ENCODE measurements at places on chromosomes 13 and 19.

DNA sequence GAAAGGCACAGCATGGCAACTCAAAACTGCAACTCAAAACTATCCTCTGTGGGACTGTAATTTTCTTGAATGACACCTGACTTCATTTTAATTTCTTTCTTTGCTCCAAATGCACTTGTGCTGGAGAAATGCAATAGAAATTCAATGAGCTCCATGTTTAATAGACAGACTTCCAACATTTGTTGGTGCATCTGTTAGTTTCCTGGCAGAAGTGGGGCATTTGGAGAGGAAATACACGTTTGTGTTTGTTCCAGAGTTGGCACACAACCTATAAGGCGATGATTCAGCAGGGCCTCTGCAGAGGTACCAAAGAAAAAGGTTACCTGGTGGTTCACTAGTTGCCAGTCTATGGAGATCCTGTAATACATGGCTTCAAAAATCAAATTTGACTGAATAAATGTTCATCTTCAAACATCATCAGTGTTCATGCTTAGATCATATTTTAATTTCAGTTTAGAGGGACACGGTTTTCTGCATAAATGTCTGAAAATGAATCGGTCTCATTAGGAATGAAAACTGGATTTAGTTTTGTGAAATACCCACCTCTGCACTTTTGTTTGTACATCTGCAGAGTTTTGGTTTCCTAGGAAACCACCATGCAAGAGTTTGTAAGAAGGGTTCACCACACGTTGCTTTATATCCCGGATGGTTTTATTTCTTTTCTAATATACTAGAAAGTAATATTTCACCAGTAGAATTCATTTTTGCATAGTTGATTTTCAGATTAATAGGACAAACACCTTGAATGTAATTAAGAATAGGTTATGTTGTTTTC, 21.8 kb upstream of the OBI1 start:
- DNase-seq = peak; percentile 13

DNA sequence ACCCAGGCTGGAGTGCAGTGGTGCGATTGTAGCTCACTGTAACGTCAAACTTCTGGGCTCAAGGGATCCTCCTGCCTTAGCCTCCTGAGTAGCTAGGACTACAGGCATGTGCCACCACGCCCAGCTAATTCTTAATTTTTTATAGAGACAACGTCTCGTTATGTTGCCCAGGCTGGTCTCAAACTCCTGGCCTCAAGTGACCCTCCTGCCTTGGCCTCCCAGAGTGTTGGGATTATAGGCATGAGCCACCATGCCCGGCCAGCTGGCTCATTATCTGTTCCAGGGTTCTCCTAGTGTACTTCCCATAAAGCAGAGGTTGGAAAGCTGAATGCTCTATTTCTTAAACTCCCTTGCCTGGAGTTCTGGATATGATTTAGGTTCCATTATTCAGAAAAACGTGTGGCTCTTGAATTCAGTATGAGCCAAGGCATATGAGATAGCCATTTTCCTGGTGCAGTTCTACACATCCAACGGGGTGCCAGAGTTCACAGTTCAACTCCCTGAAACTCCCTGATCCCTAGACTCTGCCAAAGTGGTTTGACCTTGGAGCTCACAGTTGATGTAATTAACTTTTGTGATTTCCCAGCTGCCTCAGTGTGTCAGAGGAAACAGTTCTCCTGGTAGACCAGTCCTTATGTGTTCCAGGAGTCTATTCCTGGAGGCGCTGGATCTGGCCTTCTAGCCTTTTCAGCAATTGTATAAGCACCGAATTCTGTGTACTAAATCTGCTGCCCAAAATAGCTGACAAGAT, 21.6 kb downstream of the GPR183 start:
- no peak for DNase-seq

- DNase-seq = no peak
These were observed 648.8 kb upstream of the SPRY2 start for GRCh38 chr13:80989747-80990146.

- no peak for DNase-seq
These were observed 1.8 kb upstream of the LTBP4 start for GRCh38 chr19:40599331-40599901.

- no peak for DNase-seq
These were observed 20.2 kb downstream of the ZC3H13 start for GRCh38 chr13:46032341-46032740.

GRCh38 chr13:58964048-58964447, 1199.7 kb downstream of the DIAPH3 start:
- no peak for DNase-seq

- no peak for DNase-seq
These were observed 279.9 kb downstream of the FOXO1 start for GRCh38 chr13:40386586-40386985.

- DNase-seq = no peak
These were observed 103.3 kb downstream of the DLEU7 start for GRCh38 chr13:50740052-50740741.

DNA sequence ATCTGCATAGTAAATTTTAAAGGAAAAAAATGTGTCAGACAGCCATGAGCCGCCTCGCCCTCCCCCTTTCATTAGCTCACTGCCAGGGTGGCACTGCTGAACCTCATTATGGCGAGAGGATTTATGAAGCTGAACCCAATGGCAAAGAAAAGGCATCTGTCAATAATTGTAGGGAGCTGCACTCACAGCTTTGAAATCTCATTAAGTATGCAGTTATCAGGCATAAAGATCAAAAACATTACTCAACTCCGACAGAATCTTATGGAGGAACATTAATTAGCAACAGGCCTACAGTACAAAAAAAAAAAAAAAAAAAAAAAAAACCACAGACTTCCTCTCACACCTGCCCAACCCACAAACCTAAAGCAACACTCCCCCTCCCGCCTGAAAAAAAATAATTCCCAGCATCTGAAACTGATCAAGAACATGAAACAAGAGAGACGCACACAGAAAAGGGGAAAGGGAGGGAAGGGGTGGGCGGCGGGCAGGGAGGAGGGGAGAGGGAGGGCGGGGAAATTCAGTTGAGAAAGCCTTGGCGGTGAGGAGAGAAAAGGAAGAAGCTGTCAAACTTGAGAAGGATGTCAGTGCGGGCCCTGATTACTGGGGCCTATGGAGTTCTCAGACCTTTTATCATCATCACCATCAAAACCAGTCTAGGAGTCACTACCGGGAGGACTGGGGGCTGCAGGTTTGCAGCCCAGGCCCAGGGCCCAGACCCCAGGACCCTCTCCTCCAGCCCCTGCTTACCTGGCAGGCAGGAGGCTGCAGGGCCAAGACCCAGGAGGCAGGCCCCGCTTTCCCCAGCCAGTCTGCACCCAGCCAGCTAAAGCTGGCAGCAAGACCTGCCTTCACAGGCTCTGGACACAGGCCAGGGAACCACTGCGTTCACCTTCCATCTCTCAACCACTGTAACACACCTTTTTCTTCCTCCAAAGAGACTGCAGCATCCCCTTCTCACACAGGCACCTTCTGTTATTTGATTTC, 8.9 kb downstream of the TSHZ3 start:
- no peak for DNase-seq

GRCh38 chr19:1213391-1214286, 8.1 kb downstream of the STK11 start:
- no peak for DNase-seq

- DNase-seq = no peak
These were observed 1.4 kb downstream of the PARP4 start for GRCh38 chr13:24511019-24511815.

- no peak for DNase-seq
These were observed 25.0 kb upstream of the TNFSF11 start for GRCh38 chr13:42548731-42549551.

DNA sequence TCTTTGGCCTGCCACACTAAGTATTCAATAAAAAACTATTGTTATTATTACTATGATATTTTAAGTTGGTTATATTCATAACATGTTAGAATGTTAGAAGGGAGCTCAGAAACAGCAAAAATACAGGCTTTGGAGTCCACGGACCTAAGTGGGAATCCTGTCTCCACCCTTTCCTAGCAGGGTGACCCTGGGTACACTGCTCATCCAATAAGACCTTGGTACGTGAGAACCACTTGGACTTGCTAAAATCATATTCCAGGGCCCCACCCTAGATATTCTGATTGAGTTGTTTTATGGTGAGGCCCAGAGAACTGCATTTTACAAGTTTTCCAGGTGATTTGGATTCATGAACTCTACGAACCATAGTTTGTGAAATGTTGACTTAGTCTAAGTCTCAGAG, 47.4 kb upstream of the KL start:
- DNase-seq = no peak

DNA sequence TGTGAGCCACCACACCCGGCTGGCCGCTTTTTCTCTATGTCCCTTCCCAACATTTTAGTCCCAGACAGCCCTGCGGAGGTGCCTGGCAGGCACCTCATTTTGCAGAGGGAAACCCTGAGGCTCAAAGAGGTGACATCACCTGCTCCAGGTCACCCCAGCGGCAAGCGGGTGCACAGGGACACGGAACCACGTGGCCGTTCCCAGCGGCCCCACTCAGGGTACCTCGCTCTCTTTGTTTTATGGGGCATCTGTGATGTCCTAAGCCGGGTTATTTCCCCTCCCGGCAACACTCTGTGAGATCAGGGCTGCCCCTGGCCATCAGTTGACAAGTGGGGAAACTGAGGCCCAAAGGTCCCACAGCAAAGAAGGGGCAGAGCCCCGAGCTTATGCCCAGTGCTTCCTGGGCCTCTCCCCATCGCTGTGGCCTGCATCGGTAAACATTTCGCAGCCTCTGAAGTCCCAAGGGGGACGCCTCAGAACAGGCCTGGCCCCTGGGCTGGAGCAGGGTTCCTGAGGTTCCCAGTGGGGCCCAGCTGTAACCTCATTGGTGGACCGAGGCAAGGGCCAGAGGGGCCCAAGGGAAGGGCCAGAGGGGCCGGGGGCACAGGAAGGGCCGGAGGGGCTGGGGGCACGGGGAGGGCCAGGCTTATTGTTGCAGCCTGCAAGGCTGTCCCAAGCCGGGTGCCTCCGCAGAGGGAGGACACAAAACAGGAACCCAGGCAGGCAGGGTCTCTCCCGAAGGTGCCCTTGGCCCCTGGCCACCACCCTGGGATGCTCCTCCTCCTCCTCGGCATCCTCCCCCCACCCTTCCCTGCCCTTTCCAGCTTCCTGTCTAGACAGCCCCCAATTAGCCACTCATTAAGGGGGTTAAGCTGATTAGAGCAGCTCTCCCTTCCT, 39.0 kb downstream of the SMIM24 start:
- no peak for DNase-seq

DNA sequence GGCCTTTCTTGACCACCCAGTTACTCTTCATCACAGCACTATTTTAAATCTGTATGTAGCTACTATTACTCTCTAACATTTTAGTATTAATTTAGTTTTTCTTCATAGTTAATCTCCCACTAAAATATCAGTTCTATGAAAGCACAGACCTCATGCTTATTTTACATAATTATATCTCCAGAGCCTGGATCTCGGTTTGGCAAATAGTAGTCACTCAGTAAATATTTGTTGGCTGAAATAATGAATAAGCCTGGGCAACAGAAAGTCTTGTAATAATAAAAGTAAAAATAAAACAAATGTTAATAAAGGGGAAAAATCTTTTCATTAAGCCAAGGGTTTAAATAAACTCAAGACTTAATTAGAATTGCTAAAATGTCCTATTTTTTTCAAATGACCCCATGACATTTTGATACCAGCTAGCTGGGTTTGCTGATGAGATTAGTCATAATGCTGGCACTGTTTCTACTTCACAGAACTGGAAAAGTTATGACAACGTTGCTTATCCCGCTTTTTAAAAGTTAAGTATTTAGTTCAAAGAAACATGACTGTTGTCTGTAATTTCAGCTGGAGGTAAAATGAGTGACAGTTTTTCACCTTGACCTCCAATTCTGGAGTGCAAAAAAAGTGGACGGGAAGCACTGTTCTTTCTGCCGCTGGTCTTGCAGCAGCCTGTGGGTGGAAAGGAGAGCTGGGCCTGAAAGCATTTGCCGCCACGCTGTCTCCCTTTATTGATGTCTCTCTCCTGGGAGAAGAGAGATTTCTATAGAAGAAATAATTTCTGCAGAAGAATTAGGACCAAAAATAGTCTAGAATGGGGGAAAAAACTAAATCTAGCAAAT, 85.2 kb upstream of the SPATA13 start:
- DNase-seq = no peak

DNA sequence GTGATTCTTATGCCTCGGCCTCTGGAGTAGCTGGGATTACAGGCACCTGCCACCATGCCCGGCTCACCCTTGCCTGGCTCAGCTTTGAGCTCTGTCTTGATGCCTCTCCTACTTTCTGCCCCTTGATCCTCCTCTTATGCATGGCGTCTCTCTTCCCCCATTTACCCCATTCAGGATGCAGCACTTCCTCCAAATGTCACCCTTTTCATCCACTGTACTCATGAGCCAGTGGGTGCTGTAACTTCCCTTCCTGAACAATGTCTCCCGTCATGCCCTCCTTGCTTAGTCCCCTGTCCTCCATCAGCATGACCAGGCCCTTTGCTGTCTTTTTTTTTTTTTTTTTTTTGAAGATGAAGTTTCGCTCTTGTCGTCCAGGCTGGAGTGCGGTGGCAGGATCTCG, 3.4 kb upstream of the SIGLEC9 start:
- no peak for DNase-seq

DNA sequence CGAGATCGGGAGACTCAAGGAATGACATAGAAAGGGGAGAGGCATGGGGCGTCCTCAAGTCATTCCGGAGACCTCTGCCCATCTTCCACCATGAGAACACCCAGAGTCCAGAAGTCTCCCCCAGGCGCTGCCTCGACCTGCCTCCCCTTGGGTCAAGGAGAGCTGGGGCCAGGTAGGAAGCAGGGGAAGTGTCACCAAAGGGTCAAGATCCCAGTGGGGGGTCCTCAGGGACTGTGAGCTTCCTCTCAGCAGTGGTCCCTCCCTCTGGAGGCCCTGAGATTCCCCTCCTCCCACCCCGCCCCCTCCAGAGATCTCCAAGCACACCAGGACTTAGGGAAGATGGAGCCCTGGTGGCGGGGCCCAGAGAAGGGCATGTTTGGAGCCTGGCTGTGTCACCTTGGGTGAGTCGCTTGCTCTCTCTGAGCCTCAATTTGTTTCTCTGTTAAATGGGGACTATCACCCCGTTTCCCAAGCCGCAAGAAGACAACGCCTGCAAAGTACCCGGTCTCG, 919 bp downstream of the DACT3 start:
- DNase-seq = no peak

DNA sequence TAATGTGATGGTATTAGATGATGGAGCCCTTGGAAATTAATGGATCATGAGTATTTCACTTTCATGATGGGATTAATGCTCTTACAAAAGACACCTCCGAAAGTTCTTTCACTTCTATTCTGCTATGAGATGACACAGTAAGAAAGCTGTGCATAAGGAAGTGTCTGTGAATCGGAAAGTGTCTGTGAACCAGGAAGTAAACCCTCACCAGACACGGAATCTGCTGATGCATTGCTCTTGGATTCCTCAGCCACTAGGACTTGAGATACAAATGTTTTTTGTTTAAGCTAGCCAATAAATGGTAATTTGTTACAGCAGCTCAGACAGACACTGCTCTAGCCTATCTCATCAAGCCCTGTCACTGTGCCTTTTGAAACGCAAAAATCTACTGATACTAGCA, 440.4 kb upstream of the PRR20A start:
- no peak for DNase-seq

GRCh38 chr13:40383132-40383531, 283.3 kb downstream of the FOXO1 start:
- DNase-seq = no peak

GRCh38 chr19:36604656-36605100, 435 bp upstream of the ZNF382 start:
- no peak for DNase-seq

Data from NCI-H774 (cell line).